ENCODE measurements at places on chromosomes 7 and 10. TPM values are rescaled to one million over a fixed set of nuclear protein-coding genes. Genes with fewer than 3 reads are reported as not detected.

DNA sequence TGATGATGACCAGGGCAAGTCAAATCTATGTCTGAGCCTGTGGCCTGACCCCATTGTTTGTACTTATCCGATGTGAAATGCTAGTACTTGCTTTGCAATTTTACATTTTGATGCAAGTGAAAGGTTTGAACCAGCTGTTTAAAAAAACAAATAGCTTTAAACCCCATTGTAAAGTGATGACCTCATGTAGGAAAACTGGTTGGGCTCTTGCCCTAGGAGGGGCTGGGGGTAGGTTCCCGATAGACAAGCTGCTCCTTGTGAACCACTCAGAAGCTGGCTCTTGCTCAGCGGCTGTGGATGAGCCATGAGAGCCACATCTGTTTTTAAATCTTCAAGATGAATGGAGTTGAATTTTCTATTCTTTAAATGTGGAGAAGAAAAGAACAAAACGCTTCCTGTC lies 185.3 kb downstream of the WDR11 start:
- no peak for DNase-seq
- no peaks in the 10 kb centered on the region for H3K36me3 ChIP-seq
- H3K27ac ChIP-seq = no peak overlapping the region

- H3K4me1 ChIP-seq = no peaks in the 10 kb centered on the region
- peaks cover 19% of the 10 kb centered on the region for H3K27me3 ChIP-seq
- no peaks in the 10 kb centered on the region for H3K36me3 ChIP-seq
- no peak overlapping the region for H3K27ac ChIP-seq
- no peak for DNase-seq
Measured at GRCh38 chr10:100645613-100646392, 99.6 kb upstream of the PAX2 start.

DNA sequence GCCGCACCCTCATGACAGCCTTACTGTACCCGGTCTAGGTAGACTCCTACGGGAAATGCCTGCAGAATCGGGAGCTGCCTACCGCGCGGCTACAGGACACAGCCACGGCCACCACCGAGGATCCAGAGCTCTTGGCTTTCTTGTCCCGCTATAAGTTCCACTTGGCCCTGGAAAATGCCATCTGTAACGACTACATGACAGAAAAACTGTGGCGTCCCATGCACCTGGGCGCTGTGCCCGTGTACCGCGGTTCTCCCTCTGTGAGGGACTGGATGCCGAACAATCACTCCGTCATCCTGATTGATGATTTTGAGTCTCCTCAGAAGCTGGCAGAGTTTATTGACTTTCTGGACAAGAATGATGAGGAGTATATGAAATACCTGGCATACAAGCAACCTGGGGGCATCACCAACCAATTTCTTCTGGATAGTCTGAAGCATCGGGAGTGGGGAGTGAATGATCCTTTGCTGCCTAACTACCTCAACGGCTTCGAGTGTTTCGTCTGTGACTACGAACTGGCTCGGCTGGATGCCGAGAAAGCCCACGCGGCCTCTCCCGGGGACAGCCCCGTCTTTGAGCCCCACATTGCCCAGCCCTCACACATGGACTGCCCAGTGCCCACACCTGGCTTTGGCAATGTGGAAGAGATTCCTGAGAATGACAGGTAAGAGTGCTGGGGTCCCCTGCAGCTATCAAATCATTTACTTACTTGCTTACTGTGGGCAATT lies 8.5 kb upstream of the CHCHD1 start:
- H3K27ac ChIP-seq = peak overlapping the region; percentile 72
- H3K4me3 ChIP-seq = peak overlapping the region; percentile 79
- H3K36me3 ChIP-seq = peaks cover 29% of the 10 kb centered on the region
- H3K27me3 ChIP-seq = no peaks in the 10 kb centered on the region
- peaks cover 20% of the 10 kb centered on the region for H3K4me1 ChIP-seq

DNA sequence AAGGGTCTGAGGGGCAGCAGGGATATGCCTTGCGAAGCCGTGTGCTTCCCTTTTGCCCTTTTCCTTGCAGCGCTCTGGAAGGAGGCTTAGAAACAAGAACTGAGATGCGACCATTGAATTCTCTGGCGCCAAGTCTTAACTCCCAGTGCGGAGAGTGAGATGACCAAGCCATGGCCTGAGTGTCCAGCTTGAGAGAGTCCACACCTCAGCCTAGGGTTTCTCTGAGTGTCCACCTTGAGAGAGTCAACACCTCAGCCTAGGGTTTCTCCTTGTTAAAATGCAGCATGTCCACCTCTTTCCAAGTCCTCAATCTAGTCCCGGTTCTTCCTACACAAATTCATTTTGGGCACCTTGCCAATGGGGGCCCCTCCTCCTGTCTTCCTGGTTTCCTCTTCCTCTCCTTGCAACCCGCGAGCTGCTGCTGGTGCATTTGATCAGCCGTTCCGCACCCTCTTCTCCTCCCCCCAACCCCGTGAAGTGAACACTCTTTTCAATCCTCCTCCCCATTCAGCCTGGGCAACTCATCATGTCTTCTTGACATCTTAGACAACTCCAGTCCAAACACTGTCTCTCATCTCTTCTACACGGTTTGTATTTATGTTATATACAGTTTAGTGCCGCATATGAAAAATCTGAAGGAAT lies 178.2 kb upstream of the PITRM1 start:
- peaks cover 4% of the 10 kb centered on the region for H3K27me3 ChIP-seq
- H3K36me3 ChIP-seq = no peaks in the 10 kb centered on the region
- no peaks in the 10 kb centered on the region for H3K4me1 ChIP-seq
- no peak overlapping the region for H3K4me3 ChIP-seq
- DNase-seq = no peak
- no peak overlapping the region for H3K27ac ChIP-seq

DNA sequence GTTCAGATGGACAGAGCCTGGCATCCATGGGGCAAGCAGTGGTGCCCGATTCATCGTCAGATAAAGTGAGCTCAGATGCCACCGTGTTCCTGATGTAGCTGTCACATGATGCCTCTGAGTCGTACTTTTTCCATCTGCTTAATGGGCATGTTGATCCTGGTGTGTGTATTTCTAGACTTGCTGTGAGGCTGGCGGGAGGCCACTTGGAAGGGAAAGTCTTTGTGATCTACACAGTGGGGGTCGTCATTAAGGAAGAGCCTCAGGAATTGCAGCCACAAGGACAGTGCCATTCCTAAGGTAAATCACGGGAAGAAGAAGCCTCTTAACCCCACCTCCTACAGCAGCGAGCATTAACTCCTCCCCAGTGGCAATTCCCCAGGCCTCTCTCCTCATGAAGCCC lies 63.0 kb downstream of the RGS10 start:
- no peak for DNase-seq
- no peak overlapping the region for H3K4me3 ChIP-seq
- no peaks in the 10 kb centered on the region for H3K36me3 ChIP-seq
- H3K27ac ChIP-seq = no peak overlapping the region

- no peak overlapping the region for H3K4me3 ChIP-seq
- H3K27me3 ChIP-seq = no peaks in the 10 kb centered on the region
- no peak for DNase-seq
- no peaks in the 10 kb centered on the region for H3K4me1 ChIP-seq
Measured at GRCh38 chr10:91424016-91424415, 13.9 kb downstream of the HECTD2 start.

DNA sequence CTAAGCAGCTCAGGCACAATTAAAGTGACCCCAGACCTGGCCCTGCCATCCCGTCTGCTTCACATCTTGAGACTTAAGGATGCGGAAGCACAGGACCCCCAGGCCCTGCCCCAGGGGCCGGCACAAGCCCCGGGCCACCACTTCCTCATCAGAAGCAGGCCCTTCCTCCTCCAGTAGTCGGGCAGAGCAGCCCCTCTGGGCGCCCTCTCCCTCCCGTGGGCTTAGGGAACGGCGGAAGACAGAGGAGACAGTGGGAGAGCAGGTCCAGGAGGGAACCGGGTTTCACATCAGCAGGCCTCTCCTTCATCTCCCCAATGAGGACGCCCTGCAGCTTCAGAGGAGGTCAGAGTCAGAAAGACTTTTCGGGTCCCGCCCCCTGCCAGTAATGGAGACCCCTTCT lies 135.7 kb upstream of the PPIF start:
- H3K27ac ChIP-seq = no peak overlapping the region
- peaks cover 51% of the 10 kb centered on the region for H3K36me3 ChIP-seq
- no peak overlapping the region for H3K4me3 ChIP-seq
- H3K27me3 ChIP-seq = no peaks in the 10 kb centered on the region
- no peaks in the 10 kb centered on the region for H3K4me1 ChIP-seq

GRCh38 chr10:124198125-124198501 lies 104.7 kb upstream of the CHST15 start:
- H3K27ac ChIP-seq = no peak overlapping the region
- no peaks in the 10 kb centered on the region for H3K36me3 ChIP-seq
- H3K4me1 ChIP-seq = no peaks in the 10 kb centered on the region

DNA sequence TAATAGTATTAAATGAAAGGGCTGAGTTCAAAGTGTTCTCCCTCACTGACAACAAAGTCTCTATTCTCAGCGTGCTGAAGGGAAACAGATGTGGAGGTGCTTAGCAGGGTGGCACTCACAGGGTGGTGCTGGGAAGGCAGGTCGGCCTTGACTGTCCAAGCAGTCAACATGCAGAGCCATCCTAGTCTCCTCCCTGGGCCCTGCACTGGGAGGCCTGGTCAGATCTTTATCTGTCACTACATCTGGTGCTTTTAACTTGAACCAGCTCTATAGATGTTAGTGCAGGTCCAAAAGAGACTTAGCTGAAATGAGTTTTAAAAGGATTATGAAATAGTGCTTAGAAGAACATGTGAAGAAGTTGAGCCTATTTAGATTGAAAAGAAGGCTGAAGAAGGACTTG lies 82.1 kb downstream of the AVL9 start:
- H3K27ac ChIP-seq = no peak overlapping the region
- no peak for DNase-seq
- no peak overlapping the region for H3K4me3 ChIP-seq

- H3K4me1 ChIP-seq = peaks cover 7% of the 10 kb centered on the region
- no peak overlapping the region for H3K27ac ChIP-seq
Measured at GRCh38 chr7:28081016-28081415, 99.6 kb downstream of the JAZF1 start.

Gene TMEM26
- 0.23 TPM for total RNA-seq

Gene NEBL
- 0.83 TPM for total RNA-seq

Gene STMP1
- total RNA-seq = 31.3 TPM

Gene CYP17A1
- not detected for total RNA-seq

Gene LHFPL3
- total RNA-seq = not detected

Gene RASA4B
- total RNA-seq = 9.8 TPM

Measured in endothelial cell of umbilical vein (primary cell).